Colonic mucosa (tissue), 4 donors: ENCODE measurements at places on chromosomes 11 and 22. TPM values are rescaled to one million over a fixed set of nuclear protein-coding genes. Genes with fewer than 3 reads are reported as not detected.

Gene NF2
- 33.5 TPM for total RNA-seq

Gene ASPHD2
- 4.3 TPM for total RNA-seq

Gene SCUBE2
- 2.5 TPM for total RNA-seq

Gene C22orf42
- total RNA-seq, result not detected

Gene CLCF1
- 1.7 TPM for total RNA-seq

Gene KCNJ1
- total RNA-seq, result not detected

DNA sequence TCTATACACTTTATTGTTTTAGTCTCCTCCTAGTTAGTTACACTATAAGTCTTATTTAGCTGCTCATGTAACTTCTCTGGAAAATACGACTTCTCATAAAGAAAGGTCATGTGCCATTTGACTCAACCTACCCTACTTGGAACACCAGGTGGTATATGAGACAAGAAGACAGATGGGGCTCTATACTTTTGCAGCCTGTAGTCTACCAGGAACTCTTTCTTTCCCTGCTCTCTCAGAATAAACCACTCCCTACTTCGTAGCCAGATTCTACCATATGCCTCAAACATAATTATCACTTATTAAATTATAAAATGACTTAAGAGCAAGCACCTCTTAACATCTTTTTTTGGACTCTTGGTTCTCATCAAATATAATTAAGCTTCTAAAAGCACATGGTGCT lies 38.5 kb upstream of the RAPSN start:
- no peak for DNase-seq
- H3K27ac ChIP-seq, result no peak overlapping the region
- no peaks in the 10 kb centered on the region for H3K27me3 ChIP-seq
- no peak overlapping the region for H3K4me3 ChIP-seq
- peaks cover 26% of the 10 kb centered on the region for H3K36me3 ChIP-seq

GRCh38 chr22:22201185-22201929 lies 43.2 kb upstream of the VPREB1 start:
- H3K36me3 ChIP-seq, result no peaks in the 10 kb centered on the region
- no peak overlapping the region for H3K27ac ChIP-seq
- H3K27me3 ChIP-seq, result no peaks in the 10 kb centered on the region
- no peak for DNase-seq
- no peak overlapping the region for H3K4me3 ChIP-seq

DNA sequence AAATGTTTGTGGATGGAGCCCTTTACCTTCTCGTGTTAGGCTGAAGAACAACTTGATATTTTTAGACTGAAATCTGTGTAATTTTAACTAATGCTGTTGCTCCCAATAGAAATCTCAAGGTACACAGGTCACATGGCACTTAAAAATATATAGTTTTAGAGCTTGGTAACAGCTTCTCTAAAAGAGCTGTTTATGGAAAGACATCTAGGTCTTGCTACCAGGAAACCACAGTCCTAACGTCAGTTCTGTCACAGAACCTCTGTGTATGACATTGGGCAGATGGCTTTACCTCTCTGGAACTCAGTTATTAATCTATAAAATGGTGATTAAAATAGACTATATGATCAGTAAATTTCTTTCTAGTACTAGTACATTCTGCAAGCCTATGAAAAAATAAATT lies 35.4 kb downstream of the PAK1 start:
- H3K4me3 ChIP-seq, result no peak overlapping the region
- H3K36me3 ChIP-seq, result no peaks in the 10 kb centered on the region

DNA sequence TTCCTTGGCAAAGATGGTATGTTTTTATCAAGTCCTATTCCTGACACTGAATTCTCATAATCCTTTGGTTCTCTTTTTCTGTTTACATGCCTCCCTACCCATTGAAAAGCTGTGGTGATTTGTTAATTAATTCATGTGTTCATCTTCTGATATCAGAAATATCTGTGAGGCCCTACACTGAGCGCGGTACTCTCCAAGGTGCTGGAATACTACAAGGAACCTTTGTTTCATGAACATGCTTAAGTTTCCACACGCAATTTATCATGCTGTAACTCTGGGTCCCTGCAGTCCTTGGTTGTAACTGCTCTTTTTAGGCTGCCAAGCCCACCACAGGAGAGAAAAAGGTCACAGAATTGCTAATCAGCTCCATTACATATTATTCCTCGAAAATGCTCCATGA lies 331.8 kb downstream of the FAT3 start:
- no peaks in the 10 kb centered on the region for H3K4me1 ChIP-seq
- H3K27me3 ChIP-seq, result no peaks in the 10 kb centered on the region
- no peak overlapping the region for H3K4me3 ChIP-seq
- H3K36me3 ChIP-seq, result no peaks in the 10 kb centered on the region
- no peak for DNase-seq

- H3K4me1 ChIP-seq, result peaks cover 4% of the 10 kb centered on the region
- no peaks in the 10 kb centered on the region for H3K36me3 ChIP-seq
Observed at GRCh38 chr22:19991395-19991644, 25.3 kb downstream of the ARVCF start.
